HT1080 (cell line): ENCODE measurements at places on chromosomes 7 and 10.

GRCh38 chr10:14389981-14390590 is 59.4 kb upstream of the FRMD4A start:
- DNase-seq = no peak

DNA sequence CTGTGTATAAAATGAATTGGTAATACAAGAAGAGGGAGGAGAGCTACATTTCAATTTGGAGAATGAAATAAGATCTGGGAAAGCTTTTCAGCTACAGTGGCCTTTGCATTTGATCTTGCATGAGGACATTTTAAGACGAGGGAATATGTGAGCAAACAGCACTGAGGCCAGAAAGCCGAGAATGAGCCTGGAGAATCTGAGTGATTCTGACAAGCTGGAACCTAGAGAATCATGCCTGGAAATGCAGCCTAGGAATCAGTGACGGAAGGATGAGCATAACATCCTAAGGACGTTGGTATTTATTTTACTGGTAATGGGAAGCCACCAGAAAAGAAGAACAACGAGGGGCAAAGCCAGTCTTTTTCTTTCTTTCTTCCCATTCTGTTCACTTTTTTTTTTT is 44.3 kb downstream of the ARL5B start:
- no peak for DNase-seq

GRCh38 chr7:29588900-29589696 is 25.5 kb downstream of the PRR15 start:
- peak; percentile 24 for DNase-seq

- peak; percentile 45 for DNase-seq
Measured at GRCh38 chr10:103816431-103816830, 38.9 kb downstream of the SH3PXD2A start.

- DNase-seq = no peak
Measured at GRCh38 chr7:142906643-142907042, 21.1 kb upstream of the TRPV6 start.

DNA sequence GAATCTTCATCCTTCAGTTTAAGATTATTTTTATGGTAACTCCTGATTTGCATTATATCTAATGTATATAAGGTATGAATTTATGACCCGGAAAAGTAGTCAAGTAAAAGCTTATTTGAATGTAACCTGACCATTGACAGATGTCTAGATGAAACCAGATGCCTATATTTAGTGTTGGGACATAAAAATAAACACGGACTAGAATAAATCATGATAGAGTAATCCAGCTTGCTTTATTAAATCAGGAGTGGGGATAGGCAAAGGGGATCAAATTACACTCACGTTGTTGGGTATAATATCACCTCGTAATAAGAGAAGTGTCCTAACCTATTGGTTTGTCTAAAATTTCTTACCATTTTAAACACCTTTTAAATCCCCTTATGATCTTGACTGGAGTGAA is 244.6 kb downstream of the AGMO start:
- no peak for DNase-seq

DNA sequence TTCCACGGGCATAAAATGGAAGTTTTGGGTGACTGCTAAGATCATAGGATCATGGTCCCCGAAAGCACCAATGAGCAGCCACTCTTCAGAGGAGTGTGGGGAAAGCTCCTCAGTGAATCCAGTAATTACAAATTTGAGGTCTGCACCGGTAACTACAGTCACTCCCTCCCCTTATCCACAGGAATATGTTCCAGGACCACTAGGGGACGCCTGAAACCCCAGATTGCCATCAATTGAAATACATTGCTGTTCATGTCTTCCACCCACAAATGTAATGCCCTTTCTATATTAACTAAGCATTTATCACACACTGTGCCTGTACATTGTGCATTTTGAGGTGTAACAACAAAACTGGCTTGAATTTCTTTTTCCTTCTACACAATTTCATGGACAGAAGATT is 447.9 kb upstream of the PFKP start:
- no peak for DNase-seq

DNA sequence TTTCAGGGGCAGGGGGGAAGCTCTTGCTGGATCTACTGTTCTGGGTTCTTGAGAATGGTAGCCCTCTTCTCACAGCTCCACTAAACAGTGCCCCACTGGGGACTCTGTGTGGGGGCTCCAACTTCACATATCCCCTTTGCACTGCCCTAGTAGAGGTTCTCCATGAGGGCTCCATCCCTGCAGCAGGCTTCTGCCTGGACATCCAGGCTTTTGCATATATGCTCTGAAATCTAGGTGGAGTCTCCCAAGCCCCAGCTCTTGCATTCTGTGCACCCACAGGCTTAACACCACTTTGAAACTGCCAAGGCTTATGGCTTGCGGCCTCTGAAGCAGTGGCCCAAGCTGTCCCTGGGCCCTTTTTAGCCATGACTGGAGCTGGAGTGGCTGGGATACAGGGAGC is 150.7 kb downstream of the LRMDA start:
- no peak for DNase-seq

DNA sequence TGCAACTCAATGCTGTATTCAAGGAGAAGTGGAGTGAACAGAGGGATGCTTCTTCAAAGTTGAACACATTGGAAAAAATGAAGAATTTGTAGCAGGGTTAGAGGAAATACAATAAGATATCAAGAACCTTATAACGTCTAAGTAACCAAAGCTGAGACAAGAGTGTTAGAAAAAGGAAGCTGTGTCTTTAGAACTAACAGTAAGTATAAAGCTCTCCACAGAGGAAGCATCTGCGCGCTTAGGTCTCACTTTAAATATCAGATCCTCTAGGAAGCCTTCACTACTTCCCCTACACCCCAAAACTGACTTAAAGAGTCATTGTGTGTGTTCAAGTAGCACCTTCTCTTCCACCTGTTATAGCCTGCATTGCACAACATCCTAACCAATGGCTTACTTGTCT is 43.0 kb downstream of the CH25H start:
- DNase-seq = no peak

GRCh38 chr10:21171936-21172541 is 274.9 kb upstream of the NEBL start:
- DNase-seq = no peak

GRCh38 chr7:45101748-45102147 is 9.7 kb downstream of the TBRG4 start:
- DNase-seq = no peak

GRCh38 chr7:17320102-17320497 is 21.6 kb downstream of the AHR start:
- no peak for DNase-seq

DNA sequence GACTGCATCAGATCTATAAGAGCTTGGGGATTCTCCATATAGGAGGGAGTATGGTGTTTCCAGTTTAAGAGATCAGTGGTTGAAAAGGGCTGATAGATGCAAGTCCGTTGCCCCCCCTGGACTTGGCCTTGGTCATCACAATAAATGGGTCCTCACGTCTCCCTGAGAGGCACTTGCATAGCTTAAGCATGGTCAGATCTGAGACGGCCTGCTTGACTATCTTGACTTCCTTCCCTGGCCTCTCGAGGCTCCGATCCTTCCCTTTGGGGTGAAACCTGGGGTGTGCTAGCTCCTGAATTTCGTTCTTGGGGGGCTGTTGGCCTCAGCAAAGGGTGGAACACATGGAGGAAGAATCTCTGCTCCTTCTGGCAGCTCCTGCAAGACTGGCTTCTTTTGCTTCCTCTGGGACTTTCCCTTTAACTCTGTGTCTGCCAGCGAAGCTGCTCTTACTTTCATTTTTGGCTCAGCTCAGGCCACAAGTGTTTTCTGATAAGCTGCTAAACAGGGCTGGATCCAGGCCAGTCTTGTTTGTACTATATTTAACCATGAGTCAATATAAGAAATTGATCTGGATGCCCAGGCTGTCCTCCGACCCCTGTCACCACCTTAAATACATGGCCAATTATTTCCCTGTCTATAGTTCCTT is 11.2 kb upstream of the ZNF485 start:
- peak; percentile 25 for DNase-seq

DNA sequence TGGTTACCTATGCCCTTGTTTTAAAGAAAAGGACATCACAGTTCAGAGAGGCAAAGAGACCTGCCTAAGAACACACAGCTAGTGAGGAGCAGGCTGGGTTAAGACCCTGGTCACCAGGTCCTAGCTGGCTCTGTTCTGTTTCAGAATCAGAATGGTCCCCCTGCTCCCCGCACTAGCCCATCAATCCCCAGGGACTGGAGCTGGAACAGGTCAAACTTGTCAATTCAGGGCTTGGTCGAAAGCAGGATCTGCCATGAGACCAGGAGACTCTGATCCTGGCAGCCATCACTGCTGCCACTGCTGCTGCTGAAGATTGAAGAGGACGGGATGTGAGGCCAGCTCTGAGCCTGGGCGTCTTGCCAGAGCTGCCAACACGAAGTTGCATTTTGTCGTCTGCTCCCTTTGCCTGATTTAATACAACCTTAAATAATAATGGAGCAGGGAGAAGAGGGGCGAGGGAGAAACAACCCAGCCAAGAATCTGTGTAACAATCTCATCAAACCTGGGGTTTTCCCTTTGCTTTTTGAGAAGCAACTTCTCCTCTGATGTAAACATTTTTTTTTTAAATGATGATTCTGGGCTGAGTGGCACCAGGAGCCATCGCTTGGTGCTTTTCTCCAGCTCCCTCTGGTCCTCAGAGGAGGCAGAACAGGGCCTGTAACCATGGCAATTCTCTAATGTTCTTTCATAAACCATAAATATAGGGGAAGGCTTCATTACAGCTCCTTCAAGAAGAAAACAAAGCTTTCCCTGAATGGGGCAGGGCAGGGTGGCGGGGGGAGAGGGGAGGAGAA is 119.0 kb upstream of the SORCS3 start:
- peak; percentile 17 for DNase-seq

DNA sequence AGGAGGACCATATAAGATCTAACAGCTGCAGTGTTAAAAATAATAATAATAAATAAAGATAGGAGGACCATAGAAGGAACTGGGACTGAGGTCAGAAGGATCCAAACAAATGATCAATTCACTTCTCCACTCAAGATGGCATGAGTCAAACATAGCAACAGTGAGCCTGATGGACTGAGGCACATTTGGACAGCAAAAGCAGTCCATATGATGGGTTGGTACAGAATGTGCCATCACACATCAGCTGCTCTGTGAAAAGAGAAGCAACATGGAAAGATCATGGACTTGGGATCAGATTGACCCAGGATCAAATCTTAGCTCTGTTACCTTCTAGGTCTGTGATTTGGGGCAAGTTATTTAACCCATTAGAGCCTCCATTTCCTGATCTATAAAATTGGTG is 188.9 kb upstream of the KMT2E start:
- no peak for DNase-seq

- no peak for DNase-seq
Measured at GRCh38 chr10:74585231-74586087, 240.9 kb upstream of the KAT6B start.

DNA sequence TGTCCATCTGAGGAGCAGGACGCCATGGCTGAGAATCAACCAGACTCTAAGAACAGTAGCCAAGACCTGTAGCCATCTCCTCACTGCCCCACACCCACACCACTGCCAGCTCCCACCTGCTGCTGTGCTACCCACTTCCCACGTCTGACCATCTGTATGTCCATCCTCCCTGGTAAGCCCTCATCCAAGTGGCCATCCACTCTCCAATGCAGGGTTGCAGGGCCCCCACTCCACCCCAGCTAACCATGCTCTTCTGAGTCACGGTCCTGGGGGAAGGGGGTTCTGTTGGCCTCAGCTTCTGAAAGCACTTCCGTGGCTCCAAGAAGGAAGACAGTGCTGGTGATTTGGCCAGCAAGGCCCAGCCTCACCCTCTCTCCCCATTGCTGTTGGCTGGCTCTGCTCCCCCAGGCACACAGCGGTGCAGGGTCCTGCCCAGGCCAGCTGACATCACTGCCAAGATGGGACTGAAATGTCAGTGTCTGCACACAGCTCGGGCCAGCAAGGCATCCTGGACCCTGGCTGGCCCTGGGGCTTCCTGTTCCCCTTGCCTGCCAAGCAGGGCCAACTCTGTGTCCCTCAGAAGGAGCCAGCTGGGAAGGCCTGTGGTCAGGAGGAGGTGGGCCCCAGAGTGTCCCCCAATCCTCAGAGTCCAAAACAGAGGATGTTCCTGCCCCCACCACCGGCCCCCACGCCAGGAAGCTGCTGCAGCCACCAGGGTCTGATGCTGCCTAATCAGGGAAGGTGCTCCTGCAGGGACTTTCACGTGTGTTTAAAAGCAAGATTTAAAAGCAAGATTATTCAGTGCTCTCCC is 17.5 kb downstream of the RASGEF1A start:
- DNase-seq = no peak

- peak; percentile 59 for DNase-seq
Measured at GRCh38 chr7:22586786-22587140, 86.8 kb upstream of the STEAP1B start.

- no peak for DNase-seq
Measured at GRCh38 chr7:70259502-70259901, 661.2 kb downstream of the AUTS2 start.

DNA sequence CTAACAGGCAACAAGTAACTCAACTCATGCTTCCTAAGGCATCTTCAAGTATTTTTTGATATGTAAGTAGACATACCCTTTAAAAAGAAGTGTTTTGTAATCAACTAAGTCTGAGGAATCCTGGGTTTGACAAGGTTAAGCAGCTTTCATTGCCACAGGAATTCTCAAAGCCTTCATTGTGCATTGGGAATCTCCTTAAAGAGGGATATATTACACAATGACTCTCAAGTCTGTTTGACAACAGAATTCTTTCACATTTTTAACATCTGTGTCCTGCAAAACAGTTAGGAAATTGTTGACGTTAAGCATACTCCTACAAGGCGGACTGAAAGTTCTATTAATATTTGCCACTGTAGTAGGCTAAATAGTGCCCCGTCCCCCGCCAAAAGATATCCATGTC is 71.4 kb downstream of the SGMS1 start:
- DNase-seq = no peak

DNA sequence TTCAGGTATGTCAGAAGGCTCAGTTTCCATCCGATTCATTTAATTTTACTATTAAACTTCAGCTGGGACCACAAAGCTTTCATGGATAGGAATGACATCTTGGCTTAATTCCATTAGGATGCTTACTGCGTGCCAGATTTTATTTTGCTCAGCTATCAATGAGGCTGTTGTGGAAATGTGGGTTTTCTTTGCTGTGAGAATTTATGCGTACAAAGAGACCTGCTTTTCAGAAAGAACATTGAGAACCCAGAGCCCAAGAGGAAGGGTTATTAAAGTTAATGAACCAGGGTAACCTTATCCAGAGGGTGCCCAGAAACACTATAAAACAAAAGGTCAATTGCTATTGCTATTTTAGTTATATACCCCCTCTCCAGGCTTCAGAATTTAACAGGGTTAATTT is 98.3 kb downstream of the MKLN1 start:
- DNase-seq = no peak

- DNase-seq = no peak
Measured at GRCh38 chr10:71538608-71539260, 142.0 kb downstream of the CDH23 start.

GRCh38 chr10:16945593-16945992 is 128.4 kb upstream of the RSU1 start:
- no peak for DNase-seq
